T follicular helper cell (primary cell): ENCODE measurements at places on chromosomes 5 and 9.
A peak's percentile ranks its signal among the peaks of the same experiment; 100 is the strongest.

DNA sequence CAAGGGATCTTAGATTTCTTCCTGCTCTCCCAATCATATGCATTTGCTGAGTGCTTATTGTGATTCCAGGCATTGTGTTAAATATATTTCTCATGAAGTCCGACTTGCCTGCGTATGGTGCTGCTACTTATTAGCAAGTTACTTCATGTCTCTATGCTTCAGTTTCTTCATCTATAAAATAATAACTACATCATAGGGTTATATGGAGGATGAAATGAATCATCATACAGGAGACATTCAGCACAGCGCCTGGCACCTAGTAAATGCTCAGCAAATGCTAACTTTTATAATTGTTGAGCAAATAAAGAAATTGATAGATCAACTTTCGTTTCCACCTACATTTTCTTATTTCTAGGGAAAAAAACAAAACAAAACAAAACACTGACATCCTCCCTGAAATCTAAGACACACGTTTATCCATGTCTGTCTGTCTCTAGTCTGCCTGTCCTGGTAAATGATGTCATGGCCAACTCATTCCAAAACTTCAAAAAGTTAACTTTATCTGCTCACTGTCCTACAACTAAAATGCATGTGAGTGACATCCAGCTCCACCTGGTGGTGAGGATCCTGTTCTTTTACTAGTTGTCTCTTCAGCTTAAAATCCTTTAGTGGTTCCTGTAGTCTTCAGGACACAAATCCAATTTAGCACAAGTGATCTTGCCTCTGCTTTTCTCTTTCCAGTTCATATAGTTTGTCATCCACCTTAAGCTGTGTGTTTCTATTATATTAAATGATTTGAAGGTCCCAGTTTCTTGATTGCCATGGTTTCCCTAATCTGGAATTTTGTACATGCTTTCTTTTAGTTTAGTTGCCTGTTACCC lies 27.7 kb downstream of the PPP3R2 start:
- DNase-seq: peak; percentile 6

DNA sequence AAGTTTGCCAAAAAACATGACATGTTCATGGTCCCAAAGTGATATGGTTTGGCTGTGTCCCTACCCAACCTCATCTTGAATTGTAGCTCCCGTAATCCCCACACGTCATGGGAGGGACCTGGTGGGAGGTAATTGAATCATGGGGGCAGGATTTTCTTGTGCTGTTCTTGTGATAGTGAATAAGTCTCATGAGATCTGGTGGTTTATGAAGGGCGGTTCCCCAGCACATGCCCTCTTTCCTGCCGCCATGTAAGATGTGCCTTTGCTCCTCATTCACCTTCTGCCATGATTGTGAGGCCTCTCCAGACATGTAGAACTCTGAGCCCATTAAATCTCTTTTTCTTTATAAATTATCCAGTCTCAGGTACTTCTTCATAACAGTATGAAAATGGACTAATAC lies 322.1 kb downstream of the MED10 start:
- DNase-seq: no peak

DNA sequence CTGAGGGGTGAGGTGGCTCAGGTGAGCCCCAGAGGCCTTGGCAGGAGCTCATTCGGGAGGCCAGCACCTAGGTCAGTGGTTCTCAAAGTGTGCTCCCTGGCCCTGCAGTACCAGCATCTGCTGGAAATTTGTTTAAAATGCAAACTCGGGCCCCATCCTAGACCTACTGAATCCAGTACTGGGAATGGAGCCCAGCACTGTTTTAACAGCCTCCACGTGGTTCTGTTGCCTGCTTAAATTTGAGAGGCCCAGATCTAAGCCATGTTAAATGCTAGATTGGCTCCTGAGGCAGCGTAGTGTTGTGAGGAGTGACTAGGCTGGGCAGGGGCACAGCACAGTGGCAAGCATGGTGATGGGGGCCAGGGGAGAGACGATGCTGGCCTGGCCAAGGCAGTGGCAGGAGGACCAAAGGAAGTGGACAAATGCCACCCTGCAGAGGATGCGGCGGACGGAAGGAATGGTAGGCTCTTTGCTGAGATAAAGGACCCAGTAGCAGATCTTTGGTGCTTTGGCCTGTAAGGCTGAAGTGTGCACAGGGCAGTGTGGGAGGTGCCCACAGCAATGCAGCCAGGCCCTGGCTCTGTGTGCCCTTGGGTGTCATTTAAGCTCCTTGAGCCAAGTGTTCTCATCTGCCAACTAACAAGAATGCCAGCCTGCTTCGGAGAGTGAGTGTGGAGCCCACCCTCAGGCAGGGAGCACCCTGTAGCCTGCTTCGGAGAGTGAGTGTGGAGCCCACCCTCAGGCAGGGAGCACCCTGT lies 4.2 kb downstream of the PRR7 start:
- no peak for DNase-seq

DNA sequence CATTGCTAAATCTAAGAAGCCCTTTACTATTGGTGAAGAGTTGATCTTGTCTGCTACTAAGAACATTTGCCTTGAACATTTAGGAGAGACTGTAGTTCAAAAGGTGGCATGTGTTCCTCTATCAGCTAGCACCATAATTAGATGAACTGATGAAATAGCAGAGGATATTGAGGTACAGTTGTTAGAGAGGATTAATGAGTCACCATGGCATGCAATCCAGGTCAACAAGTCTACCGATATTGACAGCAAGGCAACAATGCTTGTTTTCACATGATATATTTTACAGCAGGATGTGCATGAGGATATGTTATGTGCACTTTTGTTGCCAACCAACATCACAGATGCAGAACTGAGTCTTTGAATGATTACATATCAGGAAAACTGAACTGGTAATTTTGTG lies 134.3 kb upstream of the CDH9 start:
- no peak for DNase-seq

DNA sequence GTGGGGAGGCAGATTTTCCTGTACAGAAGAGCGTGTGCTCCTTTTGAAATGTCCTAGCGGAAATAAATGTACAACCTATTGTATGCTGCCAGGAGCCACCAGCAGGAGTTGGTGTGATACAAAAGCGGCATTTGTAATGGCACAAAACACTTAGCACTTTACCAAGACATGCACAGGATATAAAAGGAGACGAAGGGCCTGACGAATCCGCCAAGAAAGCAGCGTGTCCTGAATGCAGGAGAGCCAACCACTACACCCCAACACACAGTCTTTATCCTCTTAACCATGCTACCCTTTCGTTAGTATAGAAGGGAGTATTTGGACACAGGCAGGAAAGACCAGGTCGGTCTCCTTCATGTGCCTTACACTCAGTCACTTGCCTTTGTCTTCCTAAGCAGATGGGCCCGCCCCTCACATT lies 218.1 kb downstream of the TRIM32 start:
- no peak for DNase-seq

GRCh38 chr9:129685220-129685932 lies 19.9 kb downstream of the PRRX2 start:
- DNase-seq: no peak

GRCh38 chr9:22008717-22009505 lies at the start of gene CDKN2B:
CDKN2B (minus strand) TSS chr9:22009305; CDS start chr9:22008953, 352 bp downstream.
- DNase-seq: peak; percentile 50

GRCh38 chr9:79580055-79580454 lies 8.3 kb downstream of the TLE4 start:
- DNase-seq: no peak

- no peak for DNase-seq
These were observed 19.2 kb upstream of the PITX1 start for GRCh38 chr5:135053278-135053677.

- no peak for DNase-seq
These were observed 25.7 kb downstream of the TAS2R1 start for GRCh38 chr5:9604416-9604815.
